ENCODE measurements at places on chromosomes 16 and 17.

GRCh38 chr16:49564496-49565229 lies 191.1 kb downstream of the C16orf78 start:
- no peak for DNase-seq

GRCh38 chr17:73697872-73698271 lies 53.6 kb upstream of the SDK2 start:
- DNase-seq: no peak

GRCh38 chr17:29197516-29198272 lies 17.5 kb upstream of the MYO18A start:
- no peak for DNase-seq

DNA sequence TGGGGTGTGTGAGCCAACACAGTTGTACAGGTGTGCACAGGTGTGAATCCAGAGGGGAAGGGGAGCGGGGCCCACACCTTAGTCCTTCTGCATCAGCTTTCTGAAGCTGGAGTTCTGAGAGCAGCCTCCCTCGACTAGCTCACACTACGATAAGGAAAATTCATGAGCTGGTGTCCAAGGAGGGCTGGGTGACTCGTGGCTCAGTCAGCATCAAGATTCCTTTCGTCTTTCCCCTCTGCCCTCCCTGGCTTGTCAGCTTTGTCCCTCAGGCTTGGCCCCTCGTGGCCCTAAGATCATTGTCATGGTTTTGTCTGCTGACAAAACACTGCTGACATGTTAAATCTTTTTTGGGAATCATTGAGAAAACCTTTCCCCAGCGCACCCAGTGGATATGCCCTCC lies 47.5 kb downstream of the OR1D5 start:
- DNase-seq: no peak

DNA sequence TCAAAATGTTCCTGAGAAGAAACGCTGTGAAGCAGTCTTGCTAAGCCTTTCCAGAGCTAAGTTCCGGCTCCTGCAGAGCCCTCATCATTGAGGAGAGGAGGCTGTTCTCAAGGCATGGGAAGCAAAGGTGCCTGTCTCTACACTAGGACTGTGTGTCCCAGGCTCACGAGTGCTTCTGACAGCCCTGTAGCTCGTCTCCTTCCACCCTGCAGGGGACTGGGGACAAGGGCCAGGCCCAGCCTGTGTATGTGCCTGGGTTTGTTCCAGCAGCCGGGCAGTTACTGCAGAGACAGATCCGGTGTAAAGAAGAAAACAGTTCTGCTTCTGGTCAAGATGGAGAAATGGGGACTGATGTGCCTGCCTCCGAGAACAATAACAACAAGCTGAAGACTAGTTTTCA lies 156.0 kb downstream of the ENGASE start:
- DNase-seq: no peak

GRCh38 chr16:83115491-83116232 lies 488.9 kb downstream of the CDH13 start:
- DNase-seq: no peak

DNA sequence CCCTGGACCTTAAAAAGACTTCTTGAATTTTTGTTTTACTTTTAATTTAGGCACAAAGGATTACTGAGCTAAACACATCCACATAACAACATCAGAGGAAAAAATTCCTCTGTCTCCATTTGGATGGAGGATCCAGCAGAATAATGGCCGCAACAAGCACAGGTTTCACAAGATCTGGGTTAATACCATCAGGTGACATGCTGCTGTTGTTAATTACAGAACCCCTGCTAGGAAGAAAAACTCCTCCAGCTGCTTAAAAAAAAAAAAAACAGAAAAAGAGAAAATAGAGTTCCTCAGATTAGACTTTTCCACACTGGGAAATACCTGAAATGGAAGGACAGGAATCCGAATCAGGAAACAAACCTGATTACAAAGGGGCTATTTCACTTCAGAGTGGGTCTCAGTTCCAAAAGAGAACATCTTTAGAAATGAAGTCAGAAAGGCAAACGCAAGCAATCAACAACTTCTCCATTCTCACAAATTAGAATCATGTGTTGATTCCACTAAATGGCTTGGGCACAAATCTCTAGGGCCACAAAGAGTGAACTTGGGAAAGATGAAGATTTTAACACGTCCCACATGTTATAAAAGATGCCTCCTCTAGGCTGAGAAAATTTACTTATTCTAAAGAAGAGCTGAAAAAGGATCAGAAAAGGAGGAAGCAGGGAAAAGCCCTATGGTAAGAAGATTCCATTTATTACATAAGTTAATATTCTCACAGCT lies 44.0 kb downstream of the SPOP start:
- DNase-seq: no peak

GRCh38 chr16:89114159-89114981 lies 20.7 kb downstream of the ACSF3 start:
- DNase-seq: no peak

DNA sequence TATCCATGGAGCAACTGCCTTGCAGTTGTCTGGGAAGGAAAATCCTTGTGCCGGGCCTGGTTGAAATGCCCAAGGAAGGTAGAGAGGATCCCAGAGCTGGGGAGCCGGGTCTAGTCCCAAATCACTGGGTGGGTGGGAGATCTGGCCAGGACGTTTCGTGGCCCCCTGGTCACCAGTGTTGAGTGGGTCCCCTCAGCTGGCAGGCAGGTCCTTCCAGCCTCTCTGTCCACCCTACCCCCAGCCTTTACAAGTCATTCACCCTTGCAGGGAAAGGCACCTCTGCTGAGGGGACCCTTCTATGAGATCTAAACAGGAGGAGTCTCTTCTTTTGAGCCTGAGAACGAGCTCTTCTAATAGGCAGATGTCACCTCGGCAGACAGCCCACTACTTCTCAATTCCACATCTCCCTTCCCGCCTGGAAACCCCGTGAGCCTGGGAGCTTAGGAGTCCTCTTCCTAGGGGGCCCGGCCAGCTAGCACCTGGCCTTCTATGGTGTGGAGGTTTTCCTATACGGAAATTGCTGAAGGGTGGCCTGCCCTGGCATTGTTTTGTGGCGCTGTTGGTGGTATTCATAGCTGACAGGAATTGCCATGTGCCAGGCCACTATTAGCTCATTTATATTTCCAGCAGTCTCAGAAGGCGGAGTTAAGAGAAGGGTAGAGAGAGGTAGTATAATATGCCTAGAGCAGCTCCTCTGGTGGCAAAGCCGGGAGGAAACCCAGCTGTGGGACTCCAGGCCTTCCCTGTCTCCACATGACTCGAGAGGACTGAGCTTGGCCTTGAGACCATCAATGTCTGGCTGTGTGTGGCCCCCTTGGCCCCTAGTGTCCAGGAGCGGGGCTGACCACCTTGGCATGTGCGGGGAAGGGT lies 13.3 kb downstream of the MPRIP start:
- no peak for DNase-seq

DNA sequence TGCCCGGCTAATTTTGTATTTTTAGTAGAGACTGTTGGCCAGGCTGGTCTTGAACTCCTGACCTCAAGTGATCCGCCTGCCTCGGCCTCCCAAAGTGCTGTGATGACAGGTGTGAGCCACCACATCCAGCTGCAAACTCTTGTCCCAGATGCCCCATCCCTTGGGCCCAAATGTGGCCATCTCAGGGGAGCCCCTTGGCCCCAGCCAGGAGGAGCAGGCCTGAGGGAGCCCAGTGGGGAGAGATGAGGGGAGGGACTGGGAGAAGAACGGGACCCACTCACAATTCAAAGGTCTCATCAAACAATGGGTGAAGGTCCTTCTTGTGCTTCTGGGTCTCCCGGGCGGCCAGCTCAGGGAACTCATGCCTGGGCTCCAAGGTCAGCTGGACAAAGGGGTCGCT lies 14.5 kb downstream of the UNC13D start:
- DNase-seq: no peak

- DNase-seq: no peak
Observed at GRCh38 chr17:12790249-12791106, 1.2 kb downstream of the ARHGAP44 start.

DNA sequence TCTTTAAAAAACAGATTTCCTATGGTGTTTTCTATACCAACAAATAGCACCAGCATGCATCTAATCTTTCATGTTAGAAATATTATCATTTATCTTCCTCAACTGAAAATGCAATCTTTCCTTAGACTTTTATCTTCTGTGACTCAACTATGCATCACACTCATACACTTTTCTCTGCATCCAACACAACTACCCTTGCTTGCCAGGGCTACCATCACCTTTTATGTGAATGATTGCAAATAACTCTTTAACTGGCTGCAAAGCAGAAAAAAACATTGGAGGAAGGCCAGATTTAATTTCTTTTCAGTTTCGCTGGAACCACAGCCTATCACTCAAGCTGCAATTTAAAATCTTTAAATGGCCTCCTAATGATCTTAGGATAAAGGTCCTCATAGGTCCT lies 212.9 kb downstream of the CDH8 start:
- DNase-seq: no peak

- DNase-seq: no peak
Observed at GRCh38 chr17:81534157-81535006, 6.2 kb downstream of the FSCN2 start.

DNA sequence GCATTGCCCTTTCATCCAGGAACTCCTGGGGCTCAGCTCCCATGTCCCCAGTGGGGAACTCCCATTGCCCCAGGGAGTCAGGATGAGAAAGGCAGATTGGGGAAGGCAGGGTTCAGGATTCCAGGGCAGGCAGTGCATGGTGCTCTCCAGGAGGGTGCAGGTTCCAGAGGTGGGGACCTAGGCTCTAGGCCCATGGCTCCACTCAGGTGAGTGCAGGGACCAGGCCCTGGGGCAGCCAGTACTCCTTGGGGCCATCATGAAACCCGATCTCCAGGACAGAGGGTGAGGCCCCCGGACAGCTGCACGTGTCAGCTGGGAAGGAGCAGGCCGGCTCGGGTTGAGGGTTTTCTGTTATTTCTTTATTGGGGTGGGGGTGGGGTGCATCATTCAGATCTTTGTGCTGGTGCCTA lies 1.3 kb upstream of the MTSS2 start:
- DNase-seq: no peak
